Activated T-cell treated with anti-CD3 and anti-CD28 coated beads for 1 hour (primary cell): ENCODE measurements at places on chromosomes 3 and 15.
A peak's percentile ranks its signal among the peaks of the same experiment; 100 is the strongest.

GRCh38 chr3:171753665-171754408 lies 56.4 kb downstream of the PLD1 start:
- DNase-seq = no peak

- peak; percentile 11 for DNase-seq
Observed at GRCh38 chr3:9552252-9552999, 1.2 kb downstream of the LHFPL4 start.

DNA sequence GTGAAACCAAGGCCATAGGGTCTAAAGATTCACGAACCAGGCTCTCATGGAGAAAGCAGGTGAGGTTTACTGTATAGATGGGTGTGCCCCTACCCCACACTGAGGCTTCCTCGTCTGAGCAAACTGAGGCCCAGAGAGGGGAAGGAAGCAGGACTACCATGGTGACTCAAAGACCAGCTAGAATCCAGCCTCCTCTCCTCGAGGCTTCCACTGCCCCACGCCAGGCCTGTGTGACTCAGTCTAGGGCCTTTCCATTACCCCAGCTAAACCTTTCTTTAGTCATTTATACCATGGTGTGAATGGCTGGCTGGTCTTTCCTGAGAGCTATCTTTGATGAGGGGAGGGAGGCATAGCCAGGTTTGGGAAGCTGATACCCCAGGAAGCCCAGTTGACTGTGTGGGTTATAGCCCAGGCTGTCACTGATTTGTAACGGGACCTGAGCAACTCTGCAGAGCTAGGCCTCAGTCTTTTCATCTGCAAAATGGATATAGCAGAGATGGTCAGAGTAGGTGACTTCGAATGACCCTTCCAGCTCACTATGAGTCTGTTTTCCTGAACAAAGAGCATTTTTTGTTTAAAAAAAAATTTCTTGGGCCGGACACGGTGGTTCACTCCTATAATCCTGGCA lies 3.0 kb upstream of the RHO start:
- DNase-seq = no peak

- no peak for DNase-seq
Observed at GRCh38 chr3:196642434-196642833, 2.9 kb downstream of the NRROS start.

GRCh38 chr3:48716508-48716981 lies 476 bp downstream of the IP6K2 start:
- DNase-seq = no peak

DNA sequence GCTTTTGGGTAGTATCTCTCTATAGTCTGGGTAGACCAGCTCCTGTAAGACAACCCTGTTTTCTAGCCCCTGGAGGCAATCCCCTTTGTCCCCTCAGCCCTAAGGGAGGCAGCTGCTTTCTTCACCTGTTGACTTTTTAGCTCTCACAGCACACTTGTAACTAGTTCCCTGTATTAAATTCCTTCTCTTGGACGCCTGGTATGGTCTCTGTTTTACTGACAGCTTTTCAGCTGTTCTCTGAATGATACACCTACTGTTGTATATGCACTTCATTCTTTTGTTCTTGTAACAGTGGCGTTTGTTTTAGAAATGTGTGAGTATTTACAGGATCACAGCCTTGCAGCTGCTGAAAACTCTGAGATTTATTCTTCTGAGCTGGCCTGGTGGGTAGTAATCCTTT lies 413.0 kb upstream of the RBMS3 start:
- no peak for DNase-seq

DNA sequence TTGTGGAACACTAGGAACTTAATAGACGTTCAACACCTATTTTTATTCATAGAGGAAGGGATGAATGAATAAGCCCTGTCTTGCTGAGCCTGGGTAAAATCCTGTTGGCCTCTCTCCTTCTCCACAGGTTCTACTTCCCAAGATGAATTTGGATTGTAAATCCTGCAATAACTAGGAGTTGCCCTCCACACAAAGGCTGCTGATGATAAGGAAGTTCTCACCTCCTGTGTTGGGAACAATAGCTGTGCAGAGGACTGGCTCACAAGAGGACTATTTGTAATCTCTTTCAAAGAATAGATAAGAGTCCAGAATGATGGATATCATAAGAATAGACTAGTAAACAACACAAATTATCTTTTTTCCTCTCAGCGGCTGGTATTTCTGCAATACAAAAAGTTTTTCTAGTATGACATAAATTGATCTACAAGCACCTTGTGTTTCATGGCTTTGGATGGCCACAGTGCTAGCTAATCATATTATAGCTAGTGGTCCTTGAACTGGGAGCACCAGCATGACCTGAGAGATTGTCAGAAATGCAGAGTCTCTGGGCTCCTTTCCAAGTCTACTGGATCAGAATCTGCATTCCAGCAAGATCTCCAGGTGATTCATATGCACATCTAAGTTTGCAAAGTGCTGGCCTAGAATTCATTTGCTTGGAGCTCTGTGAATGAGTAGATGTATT lies 28.1 kb upstream of the COL6A6 start:
- DNase-seq = no peak

DNA sequence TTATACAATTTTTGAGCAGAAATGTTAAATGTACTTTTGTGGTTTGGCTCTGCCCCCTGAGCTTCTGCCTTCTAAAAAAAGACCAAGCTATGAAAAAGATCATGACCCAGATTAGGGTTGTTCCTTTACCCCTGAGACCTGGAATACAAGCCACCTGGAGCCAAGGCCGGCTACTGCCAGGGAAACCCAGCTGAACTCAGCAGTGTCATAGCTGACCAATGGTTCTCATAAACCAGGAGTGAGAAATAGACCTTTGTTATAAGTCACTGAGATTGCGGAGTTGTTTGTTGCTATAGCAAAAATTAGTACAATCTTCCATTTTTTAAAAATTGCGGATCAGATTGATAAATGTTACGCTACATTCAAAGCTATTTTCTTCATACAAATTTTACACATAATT lies 1261.7 kb downstream of the ROBO1 start:
- no peak for DNase-seq
